Effector CD4-positive, alpha-beta T cell (primary cell): ENCODE measurements at places on chromosomes 3 and 15.

- DNase-seq: no peak
These were observed 331.5 kb downstream of the ARPP21 start for GRCh38 chr3:35970793-35971192.

- DNase-seq: peak; percentile 65
These were observed 356.8 kb downstream of the FOXP1 start for GRCh38 chr3:71226565-71227269.

GRCh38 chr3:105715372-105715771 lies 153.4 kb downstream of the CBLB start:
- no peak for DNase-seq

DNA sequence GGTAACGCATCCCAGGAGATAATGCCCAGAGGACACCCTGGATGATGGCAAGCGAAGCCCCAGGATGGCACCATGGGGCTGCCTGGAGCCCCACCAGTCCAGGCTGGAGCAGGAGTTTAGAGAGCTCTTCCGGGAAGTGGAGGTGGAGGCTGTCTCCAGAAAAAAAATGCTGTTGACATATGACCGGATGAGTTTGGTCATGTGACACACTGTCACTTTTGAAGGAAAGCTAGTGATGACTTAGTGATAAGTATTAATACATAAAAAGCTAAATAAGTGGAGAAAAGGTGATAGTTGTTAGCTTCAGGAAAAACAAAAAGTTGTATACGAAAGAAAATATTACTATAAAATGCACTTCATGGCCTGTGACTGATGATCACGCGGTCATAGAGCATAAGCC lies 20.0 kb upstream of the MYZAP start:
- DNase-seq: no peak

GRCh38 chr3:65746848-65747247 lies 291.9 kb downstream of the MAGI1 start:
- DNase-seq: no peak
